ENCODE measurements at places on chromosomes 7 and 10.

- no peak for DNase-seq
Observed at GRCh38 chr10:89478739-89479654, 56.4 kb downstream of the SLC16A12 start.

DNA sequence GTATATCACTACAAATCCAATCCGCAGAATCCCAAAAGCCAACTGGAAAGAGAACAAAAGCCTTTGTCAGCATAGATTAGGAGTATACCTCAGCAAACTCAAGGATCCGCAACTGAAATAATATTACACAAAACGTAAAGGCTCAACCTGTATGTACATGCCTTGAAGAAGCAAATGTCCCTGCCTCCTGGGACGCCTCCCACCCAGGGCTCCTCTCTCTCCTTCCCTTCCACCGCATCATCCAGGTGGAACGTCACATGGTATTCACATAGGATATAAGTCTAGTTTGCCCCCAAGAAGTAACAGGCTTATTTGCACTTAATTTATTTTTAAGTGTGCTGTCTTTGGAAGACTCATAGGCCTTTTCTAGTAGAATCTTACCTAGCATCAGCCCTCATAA lies 13.4 kb downstream of the SLC26A3 start:
- no peak for DNase-seq

- no peak for DNase-seq
Observed at GRCh38 chr7:2197436-2198155, 35.1 kb downstream of the MAD1L1 start.

GRCh38 chr7:116211006-116211912 lies 920 bp downstream of the TES start:
- DNase-seq = peak; percentile 87

GRCh38 chr10:28151636-28152035 lies 151.2 kb downstream of the MPP7 start:
- DNase-seq = no peak

DNA sequence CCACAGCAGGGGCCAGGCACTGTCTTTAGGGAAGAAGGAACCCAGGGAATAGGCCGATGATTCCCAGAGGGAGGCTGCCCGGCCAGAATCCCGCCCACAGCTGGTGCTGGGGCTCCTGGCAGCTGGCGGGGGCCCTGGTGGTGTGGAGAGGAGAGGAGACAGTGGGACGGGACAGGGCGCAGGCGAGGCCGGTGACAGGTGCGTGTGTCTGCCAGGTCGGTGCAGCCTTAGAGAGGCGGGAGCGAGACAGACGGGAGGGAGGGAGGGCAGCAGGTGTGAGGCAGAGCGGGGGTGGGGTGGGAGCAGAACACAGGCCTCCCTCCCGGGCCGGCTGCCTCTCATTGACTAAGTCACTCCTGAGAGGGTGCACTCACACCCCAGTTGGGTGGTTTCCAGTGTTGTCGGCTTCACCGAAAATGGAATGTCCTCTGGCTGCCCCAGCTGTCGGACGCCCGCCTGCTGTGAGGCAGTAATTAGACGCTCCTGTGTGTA lies 55.2 kb downstream of the ELFN1 start:
- no peak for DNase-seq

DNA sequence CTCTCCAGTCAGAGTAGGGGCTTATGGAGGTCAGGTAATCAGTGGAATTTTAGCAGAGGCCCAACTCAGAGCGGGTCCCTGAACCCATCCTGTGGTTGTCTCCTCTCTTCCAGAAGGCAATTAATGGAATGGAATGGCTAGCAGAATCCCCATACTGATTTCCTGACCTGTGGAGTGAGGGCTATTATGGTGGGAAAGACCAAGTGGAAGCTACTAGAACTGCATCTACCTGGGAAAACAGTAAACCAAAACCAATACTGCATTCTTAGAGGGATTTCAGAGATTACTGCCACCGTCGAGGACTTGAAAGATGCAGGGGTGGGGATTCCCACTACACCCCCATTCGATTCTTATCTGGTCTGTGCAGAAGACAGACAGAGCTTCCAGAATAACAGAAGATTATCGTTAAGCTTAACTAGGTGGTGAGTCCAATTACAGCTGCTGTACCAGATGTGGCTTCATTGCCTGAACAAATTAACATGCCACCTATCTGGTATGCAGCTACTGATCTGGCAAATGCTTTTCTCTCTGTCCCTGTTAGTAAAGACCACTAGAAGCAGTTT lies 73.2 kb downstream of the LMBR1 start:
- DNase-seq = no peak

GRCh38 chr7:112986256-112987031 lies 100.2 kb downstream of the GPR85 start:
- DNase-seq = no peak

GRCh38 chr10:133123050-133123745 lies 35.5 kb downstream of the ADGRA1 start:
- DNase-seq = peak; percentile 81

- DNase-seq = no peak
Observed at GRCh38 chr7:105245398-105246114, 143.2 kb downstream of the SRPK2 start.

GRCh38 chr7:21938463-21938862 lies 7.2 kb downstream of the CDCA7L start:
- DNase-seq = no peak

- no peak for DNase-seq
Observed at GRCh38 chr10:78045237-78045636, 11.6 kb downstream of the RPS24 start.

DNA sequence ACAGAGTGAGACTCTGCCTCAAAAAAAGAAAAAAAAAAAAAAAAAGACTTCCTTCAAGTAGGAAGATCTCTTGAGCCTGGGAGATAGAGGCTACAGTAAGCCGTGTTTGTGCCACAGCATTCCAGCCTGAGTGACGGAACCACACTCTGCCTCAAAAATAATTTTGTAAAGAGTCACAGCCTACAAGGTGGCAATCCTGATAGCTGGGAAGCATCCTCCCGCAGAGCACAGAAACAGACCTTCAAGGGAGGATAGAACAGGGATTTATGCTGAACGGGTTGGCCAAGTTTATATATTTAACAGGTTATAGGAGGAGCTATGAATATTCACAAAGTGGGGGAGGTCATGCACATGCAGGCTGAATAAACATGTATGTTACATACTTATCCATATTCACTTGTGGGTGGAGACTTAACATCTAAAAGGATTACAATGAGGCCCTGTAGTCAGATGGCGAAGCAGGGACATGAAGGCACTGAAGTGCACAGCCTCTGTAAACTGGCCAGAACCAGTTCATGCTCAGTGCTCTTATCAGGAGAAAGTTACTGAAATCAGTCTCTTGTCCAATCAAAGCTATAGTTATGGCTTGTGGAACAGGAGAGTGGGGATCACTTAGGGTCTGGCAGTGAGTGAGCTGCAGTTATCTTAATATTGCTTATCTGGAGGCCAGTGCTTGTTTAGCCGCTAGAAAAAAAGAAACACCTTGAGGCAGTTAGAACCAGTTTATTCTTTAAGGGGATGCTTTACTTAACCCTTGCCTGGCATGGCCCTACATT lies 6.8 kb downstream of the LMBR1 start:
- no peak for DNase-seq

- DNase-seq = no peak
Observed at GRCh38 chr7:40147371-40148246, 12.8 kb downstream of the SUGCT start.

DNA sequence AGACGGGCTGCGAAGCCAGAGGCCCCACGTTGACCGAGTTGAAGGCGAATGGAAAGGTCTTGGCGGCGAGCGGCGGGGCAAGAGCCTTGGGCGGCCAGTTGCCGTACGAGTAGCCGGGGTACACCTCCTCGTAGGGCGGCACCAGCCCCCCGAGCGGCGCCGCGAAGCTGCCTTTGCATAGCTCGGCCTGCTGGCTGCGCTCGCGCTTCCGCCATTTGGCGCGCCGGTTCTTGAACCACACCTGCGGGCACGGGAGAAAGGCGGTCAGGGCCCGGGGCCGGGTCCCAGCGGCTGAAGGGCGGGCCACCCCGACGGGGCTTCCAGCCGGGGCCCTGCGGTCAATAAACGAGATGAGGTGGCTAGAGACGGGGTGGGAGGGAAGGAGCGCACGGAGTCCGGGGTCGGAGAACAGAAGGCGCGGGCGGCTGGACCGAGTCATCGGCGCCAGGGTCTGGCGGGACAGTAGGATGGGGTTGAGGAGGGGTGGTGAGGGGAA lies 4.8 kb downstream of the ELOVL3 start:
- no peak for DNase-seq

All from chondrocyte (in vitro differentiated cells).